OCI-M1 (cell line): ENCODE measurements at places on chromosomes 1 and 21.

- no peak for DNase-seq
These were observed 3.6 kb upstream of the MXRA8 start for GRCh38 chr1:1361982-1362423.

- no peak for DNase-seq
These were observed 25.3 kb upstream of the ZNF697 start for GRCh38 chr1:119673171-119673940.

- DNase-seq: no peak
These were observed 235.4 kb downstream of the PTPRU start for GRCh38 chr1:29471487-29472313.

DNA sequence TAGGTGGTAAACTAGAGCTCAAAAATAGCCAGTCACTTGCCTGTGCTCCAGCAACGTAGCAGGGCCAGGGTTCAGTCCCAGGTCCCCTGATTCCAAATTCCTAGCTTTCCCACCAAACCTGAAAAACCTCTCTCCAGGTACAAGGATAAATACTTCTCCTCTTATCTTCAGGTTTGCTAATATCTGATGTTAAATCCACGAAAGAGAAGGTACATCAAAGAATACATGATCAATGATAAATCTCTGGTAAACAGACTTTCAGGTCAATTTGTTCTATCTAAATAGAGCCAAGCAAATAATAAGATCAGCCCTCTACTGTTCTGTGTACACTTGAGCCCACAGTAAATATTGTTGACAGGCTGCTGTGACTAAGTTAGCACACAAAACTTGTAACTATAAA lies 52.1 kb upstream of the AKT3 start:
- DNase-seq: no peak

GRCh38 chr1:100811808-100812207 lies 82.8 kb downstream of the EXTL2 start:
- no peak for DNase-seq

GRCh38 chr1:39789571-39790110 lies 976 bp upstream of the BMP8B start:
- DNase-seq: no peak

DNA sequence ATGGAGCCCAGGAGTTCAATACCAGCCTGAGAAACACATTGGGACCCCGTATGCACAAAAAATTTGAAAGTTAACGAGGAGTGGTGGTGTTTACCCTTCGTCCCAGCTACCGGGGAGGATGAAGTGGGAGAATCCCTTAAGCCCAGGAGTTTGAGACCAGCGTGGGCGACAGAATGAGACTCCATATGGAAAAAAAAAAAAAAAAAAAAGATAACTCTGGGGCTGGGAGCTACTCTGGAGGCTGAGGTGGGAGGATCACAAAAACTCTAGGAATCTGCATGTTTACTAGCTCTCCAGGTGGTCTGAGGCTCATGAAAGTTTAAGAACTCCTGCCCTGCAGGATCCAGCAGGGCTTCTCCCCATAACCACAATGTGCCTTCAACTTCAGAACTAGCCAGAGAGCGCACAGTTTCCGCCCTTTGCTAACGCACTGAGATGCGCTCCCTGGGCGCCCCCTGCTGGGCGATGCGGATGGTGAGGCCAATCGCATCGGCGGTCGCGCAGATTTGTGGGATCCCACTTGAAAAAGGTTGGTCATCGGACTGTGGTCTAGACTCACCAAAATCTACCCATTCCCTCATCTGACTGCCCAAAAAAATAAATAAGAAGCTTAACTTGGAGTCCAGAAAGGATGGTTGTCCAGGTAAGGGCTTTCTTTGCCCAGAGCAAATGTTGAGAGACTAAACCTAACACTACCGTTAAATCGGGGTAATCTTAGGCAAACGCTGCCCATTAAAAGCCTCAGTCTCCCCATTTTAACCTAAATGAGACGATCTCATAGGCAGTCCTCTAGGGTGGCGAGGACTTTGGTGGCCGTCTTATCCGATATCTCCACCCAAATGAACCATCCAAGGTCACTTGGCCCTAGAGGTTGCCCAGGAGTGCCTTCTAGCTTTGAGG lies 8.8 kb downstream of the ZNF683 start:
- peak; percentile 93 for DNase-seq

- peak; percentile 73 for DNase-seq
These were observed 80.5 kb downstream of the FNBP1L start for GRCh38 chr1:93528412-93528811.

- no peak for DNase-seq
These were observed 30.2 kb downstream of the ODF2L start for GRCh38 chr1:86365896-86366295.

- no peak for DNase-seq
These were observed 15.8 kb downstream of the GPSM2 start for GRCh38 chr1:108892356-108893140.

- no peak for DNase-seq
These were observed 103.3 kb upstream of the SLC45A1 start for GRCh38 chr1:8214501-8215173.

DNA sequence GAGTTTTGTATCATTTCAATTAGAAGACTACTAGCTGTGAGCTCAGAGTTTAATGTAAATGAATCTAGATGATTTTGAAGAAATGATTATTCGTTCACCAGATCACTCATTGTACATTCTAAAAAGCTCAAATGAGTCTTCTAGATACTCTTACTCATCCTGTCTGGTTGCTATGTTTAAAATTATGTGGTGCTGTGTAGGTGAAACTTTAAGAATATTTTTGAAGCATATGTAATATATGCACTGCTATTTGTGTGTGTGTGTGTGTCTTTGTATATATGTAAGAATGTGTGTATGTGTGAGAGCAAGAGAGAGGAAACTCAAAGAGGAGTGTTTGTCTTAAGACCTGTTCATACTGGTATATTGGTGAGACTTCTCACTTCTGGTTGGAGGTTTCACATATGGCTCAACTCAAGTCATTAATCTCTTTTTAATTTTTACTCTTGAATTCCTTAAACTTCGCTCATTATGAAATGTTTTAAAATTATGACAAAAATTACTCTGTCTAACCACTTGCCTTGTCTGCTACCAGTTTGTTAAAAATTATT lies 8.6 kb upstream of the C1orf105 start:
- DNase-seq: no peak

DNA sequence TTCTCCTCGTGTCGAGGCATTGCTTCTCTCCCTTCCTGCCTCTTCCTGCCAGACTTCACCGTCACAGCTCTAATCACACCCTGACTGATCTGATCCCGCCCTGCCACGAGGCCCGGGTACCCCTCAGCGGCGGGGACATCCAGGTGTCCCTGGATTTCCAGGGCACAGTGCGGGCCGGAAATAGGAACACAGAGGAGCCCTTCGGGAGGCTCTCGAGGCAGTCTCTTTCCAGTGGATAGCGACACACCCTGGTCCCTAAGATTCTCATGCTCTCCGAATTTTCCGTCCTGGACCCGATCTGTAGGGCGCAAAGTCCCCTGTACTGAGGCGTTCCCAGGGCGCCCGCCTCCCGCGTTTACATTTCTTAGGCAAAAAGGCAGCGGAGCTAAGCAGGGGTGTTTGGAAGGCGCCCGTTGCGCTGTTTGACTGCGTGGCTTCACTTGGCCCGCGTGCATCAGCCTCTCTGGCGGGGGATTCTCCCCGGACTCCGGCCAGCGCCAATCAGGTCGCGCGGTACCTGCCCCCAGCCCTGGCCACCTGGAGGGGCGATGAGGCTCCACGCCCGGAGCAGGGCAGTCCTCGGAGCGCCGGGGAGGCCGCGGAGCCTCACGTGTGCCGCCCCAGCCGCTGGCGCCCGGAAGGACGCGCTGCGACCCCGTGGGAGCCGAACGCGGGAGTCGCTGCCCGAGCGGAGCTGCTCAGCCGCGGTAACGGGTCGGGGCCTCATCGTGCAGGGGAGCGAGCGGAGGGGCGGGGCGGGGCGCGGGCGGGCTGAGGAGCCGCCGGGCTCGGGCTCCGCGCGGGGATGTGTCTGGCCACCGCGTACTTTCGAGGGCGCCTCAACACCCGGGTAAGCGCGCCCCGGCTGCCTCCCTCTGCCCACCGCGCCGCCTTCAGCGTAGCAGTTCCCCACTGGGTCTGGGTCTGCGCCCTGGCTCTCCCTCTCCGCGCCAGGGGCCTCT lies at the start of gene FAM163A:
Gene FAM163A (plus strand): TSS at position 575 of the 962 bp plus-strand sequence. CDS start 69,807 bp downstream, outside the sequence.
- no peak for DNase-seq

DNA sequence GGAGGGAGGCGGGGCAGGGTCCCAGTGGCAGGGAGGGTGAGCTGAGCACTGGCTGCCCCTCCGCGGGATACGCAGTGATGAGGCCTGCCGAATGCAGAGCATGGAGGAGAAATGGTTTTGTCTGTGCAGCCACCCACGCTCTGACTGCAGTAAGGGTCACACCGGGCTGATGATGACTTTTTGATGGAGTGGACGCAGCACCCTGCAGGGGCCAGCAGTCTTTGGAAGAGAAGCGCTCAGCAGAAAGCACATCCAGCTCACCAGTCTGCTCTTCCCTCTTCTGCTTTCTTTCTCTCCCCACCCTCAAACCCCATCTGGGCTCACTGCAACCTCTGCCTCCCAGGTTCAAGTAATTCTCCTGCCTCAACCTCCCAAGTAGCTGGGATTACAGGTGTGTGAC lies 61.9 kb upstream of the ATP1A1 start:
- no peak for DNase-seq

DNA sequence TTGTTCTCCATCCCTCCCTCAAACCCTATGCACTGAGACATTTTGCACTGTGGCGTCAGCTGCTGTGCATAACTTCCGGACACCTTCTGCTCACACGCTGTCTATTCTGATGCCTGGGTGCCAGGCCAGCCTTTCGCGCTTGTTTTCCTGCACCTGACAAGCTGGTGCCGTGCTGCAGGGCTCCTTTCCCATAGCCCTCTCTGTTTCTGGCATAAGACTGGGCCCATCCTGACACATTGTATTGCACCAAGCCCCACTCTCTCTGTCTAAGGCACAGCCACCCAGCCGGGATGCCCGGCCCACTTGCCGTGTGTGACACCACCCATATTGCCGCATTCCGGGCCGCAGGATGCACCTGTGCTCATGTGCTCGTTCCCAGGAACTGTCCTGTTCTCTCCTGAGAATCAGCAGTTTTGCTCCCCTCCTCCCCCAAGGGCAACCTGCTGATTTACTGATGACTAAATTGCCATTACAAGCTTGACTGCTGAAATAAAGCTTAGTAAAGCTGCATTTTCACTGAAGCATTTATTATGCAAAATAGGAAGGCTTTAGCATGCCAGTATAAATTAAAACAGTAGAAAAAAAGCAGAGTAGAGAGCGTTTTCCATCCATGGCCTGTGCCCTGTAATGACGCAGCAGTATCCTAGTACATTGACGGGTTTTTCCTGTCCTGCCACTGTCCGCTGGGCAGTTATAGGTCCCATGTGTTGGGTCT lies 88.0 kb downstream of the CD247 start:
- DNase-seq: no peak

- DNase-seq: no peak
These were observed 90.9 kb downstream of the LRRC8C start for GRCh38 chr1:89723863-89724262.

GRCh38 chr1:156889802-156890580 lies 3.5 kb upstream of the PEAR1 start:
- peak; percentile 96 for DNase-seq

DNA sequence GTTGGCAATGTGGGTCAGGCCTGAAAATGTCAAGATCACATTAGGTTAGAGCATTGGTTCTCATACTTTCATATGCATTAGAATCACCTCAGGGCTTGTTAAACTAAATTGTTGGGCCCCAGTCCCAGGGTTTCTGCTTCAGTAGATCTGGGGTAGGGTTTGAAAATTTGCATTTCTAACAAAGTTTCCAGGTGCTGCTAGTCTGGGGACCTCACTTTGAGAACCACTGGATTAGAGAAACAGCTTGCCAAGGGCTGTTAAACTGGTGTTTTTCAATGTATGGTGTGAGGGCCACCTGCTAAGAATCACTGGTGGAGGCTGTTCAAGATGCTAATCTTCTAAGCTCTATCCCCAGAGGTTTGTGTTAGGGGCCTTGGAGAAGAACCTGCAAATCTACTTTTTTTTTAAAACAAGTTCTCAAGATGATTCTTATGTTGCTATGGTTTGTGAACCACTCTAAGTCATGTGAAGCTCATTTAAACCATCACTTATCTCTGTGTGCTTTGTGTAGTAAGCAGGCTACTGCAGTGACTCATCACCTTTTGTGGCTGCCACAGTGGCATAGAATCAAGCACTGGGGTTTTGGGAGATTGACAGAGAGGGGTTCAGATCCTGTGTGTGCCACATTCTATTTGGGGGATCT lies 152.2 kb downstream of the S1PR1 start:
- DNase-seq: peak; percentile 63

DNA sequence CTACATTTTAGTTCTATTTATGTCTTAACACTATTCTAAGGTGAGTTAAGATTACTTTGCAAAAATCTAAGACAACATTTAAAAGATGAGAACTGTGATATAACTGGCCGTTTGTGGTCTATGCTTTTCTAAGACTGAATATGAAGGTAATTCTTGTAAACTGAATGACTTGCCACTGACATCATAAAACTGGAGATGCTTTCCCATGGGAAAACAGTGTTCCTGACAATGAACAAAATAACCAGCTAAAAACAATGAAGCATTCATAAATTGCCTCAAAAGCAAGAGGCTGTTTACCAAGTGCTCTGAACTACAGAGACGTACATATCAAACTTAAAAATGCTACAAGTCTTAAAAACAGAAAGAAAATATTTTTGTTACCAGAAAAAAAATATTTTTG lies 54.7 kb downstream of the APP start:
- no peak for DNase-seq

DNA sequence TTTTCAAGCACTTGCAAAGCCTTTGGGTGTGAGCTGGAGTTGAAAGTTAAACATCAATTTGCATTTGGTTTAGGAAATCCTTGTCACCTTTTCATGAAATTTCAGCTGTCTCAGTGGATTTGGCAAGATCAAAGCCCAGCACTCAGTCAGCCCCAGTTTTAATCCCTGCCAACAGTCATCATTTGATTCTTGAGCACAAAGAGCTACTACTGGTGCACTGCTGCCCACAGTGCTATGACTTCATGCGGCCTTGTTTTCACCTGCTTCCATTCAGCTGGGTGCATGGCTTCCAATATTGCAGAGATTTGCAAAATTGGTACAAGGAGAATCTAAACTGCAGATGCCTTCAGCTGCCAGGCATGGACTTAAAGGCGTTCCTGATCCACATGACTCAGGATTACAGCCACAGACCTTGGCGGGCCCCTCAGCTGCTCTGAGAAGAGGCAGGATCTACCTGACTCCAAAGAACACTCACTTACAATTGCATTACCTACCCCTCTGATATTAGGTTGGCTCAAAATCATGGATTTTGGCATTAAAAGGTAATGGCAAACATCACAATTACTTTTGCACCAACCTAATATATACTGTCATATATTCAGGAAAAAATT lies 259.1 kb downstream of the DSCAM start:
- no peak for DNase-seq
